Cardiac muscle cell (in vitro differentiated cells and primary cell): ENCODE measurements at places on chromosomes 16 and 17. TPM values are rescaled to one million over a fixed set of nuclear protein-coding genes. Genes with fewer than 3 reads are reported as not detected.

GRCh38 chr17:49748791-49749190 lies 15.1 kb downstream of the FAM117A start:
- DNase-seq: no peak

- peak; percentile 68 for DNase-seq
Measured at GRCh38 chr17:29588562-29589411, 661 bp downstream of the GIT1 start.

GRCh38 chr17:12744786-12745185 lies 44.5 kb upstream of the ARHGAP44 start:
- no peak for DNase-seq

GRCh38 chr17:70661342-70662222 lies 492.2 kb downstream of the KCNJ2 start:
- DNase-seq: peak; percentile 3

GRCh38 chr17:43995150-43995471 lies 9.3 kb upstream of the NAGS start:
- DNase-seq: no peak

GRCh38 chr17:77370586-77370985 lies 229.8 kb downstream of the SEC14L1 start:
- no peak for DNase-seq

- DNase-seq: peak; percentile 89
Measured at GRCh38 chr16:19926449-19927390, 42.1 kb upstream of the GPRC5B start.

DNA sequence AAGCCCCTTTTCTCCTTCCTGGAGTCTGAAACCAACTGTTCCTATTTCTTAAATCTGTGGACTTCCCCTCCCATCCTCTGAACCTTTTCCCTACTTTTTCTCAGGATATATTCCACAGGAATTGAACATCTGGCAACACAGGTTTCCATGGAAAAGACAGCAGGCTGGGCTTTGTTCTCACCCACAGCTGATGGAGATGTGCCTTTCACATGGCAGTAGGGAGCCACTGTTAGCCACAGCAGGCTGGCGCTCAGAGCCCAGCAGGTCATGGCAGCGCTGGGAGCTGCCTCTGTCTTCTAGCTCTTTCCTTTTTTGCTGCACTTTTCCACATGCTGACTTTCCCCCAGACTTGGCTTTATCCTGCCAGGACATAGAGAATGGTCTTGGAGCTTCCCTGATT lies 116.4 kb upstream of the NLRP1 start:
- DNase-seq: no peak

DNA sequence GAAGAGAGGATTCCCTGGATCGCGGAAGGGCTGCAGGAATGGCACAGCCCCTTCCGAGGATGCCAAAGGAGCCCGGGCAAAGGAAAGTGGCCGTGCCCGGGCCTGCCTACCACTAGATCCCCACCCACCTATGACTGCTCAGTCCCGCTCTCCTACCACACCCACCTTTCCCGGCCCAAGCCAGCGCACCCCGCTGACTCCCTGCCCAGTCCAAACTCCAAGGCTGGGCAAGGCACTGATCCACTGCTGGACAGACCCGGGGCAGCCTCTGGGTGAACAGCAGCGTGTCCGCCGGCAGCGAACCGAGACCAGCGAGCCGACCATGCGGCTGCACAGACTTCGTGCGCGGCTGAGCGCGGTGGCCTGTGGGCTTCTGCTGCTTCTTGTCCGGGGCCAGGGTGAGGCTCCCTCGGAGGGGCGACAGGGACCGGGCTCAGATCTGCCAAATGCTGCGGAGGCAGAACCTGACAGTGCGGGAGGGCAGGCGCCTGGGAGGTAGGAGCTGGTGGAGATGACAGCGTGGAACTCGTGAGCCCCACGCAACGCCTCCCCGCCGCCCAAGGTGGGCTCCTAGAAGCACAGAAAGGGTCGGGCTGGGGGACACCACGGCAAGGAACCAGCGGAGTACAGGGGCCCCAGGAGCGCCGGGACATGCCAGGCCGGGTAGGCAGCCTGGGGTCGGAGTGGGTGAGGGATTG lies at the start of gene CES2:
Gene CES2 (plus strand): TSS at position 203 of the 698 bp plus-strand sequence. CDS start 120 bp downstream, at position 323.
- no peak for DNase-seq

DNA sequence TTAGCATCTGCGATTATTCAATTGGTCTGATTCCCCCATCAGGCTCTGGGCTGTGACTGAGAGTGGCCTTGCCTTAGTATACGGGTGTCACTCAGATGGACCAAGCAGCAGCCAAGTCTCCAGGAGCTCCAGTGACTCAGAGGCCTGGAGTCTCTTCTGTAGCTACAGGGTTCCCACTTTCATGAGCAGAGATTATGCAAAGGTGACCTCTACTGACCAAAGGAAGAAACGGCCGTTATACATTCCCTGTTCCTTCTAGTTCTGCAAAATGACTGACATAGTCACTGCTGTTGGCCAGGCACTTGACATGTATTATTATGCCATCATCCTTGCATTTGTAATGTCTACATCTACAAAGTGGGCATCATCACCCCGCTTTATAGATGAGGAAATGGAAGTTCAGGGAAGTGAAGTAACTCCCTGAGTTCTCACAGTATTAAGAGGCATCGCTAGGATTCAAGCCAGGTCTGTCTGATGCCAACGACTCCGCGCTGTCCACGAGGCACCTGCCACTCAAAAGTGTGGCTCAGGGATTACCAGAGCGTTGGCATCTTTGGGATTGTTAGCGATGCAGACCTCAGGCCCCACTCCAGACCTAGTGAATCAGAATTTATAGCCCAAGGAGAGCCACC lies 23.3 kb downstream of the SLC38A7 start:
- DNase-seq: peak; percentile 76

DNA sequence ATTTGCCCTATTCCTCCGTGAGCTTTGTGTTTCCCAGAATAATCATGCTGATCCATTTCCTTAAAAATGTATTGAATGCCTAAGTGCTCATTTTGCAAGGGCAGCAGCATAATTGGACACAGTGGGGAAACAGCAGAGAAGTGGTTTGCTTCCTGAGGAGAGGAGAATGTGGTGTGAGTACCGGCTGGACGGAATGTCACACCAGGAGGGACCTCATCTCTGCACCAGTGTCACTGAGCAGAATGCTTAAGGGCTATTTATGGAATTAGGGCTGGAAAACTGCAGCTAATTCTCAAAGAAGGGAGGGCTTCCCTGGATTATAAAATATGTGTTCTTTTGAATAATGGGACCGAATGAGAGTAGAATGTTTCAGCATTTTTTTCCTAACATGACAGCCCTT lies 1100.6 kb upstream of the RBFOX1 start:
- DNase-seq: no peak

DNA sequence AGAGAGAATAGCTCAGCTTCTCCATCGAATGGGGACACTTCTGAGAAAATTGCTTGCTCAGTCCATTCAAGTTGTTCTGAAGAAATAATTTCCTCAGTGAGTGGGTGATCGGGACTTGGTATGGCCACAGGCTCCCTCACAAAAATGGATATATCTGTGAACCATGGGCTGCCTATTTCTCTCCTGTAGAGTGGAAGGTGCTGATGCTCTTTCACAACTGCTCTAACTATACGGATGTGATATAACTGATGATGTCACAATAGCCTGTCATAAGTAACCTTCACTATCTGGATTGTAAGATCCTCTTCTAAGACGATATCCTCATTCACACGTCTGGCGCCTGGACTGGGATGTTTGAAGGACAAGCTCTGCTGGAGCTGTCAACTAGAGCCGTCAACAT lies 4.7 kb upstream of the CCL18 start:
- DNase-seq: no peak

- DNase-seq: peak; percentile 63
Measured at GRCh38 chr16:78444-79150, 572 bp downstream of the MPG start.

- no peak for DNase-seq
Measured at GRCh38 chr17:79255456-79255855, 180.8 kb downstream of the ENGASE start.

- no peak for DNase-seq
Measured at GRCh38 chr17:214881-215331, 33.5 kb upstream of the DOC2B start.

DNA sequence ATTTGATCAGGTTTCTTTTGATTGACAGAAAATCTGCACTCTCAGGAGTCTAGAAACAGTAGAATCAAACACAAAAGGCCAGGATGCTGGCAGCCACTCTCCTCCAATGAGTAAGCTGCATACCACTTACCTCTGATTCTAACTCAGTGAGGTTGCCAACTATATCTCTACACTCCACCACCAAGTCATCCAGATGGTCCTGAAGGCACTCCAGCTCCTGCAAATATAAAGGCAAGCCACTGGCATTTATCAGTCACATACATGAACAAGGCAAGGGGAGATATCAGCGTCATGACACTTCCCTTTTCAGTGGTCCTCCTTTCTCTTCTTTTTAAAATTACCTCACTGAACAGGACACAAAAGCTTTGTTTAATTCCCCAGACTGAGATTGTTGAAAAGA lies 53.1 kb upstream of the CLEC18B start:
- no peak for DNase-seq

DNA sequence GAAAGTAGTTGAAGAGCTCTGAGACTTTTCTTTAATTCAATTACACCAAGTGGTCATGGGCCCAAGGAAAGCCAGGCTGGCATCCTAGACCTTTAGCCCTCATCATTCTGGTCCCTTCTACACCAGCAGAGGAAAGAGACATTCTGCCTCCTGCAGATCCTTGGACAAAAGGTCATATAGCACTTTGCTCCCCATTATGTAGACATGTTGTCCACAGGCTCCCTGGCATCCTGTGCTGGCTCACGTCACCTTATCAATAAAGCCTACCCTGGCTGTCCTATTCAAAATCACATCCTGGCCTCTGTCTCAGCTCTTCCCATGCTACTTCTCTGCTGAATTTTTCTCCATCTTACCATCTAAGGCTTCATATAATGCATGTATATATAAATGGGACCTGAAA lies 61.6 kb upstream of the MAF start:
- DNase-seq: no peak

GRCh38 chr17:63946440-63947363 lies 14.6 kb upstream of the CD79B start:
- peak; percentile 36 for DNase-seq

DNA sequence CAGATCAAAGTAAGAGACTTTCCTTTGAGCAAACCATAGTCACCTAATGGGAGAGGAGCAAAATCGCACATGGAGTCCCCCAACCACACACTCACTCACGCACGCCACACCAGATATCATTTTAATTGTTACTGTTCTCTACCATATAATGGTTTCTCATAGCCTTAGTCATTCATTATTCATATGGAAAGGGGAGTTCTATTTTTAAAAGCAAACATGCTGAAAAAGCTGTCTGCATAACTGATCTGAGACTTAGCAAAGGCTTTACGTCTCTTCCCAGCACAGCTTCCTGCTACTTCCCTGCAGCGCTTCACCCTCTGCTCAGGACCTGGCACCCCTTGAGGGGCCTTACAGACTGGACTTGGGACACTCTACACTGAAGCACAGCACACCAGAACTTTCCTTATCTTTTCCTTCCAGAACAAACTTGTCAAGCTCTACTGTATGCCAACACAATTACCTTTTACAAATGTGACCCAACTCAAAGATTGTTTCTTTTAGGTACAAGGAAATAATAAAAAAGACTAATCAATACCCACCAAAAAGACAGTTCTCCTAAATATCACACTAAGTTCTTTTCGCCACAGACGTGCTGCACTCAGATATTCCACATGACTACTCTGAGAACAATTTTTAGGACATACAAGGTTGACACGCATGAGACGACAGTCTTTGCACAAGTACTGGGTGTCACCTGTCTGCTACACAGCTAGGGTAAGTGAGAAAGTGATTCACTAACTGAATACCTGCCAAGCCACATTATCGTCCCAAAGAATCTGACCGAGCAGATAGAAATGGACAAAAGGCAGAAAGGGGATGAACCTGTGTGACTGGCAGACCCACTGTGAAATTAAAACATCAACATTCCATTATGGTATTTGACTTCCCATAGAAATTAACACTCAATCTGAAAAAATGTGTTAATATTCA lies 21.5 kb downstream of the SRP68 start:
- DNase-seq: no peak

- no peak for DNase-seq
Measured at GRCh38 chr16:64900019-64900418, 221.8 kb downstream of the CDH11 start.

- DNase-seq: no peak
Measured at GRCh38 chr17:38970128-38970527, 2.9 kb upstream of the FBXO47 start.

DNA sequence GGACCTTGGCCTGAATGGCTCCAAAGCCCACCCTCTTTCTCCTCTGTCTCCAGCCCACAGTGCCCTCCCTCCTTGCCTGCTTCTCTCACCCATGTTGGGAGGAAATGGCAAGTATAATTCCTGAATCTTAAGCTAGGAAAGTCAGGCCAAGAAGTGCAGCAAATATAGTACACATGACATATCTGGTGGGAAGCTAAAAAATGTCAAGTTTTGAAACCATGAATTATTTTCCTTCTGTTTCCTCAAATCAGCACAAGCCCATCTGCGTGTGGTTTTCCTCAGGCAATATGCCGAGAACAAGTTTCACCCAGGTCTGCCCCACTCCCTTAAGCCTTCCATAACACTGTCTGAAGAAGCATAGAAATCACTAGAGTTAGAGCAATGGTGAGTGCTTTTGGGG lies 502.8 kb upstream of the CDH11 start:
- DNase-seq: peak; percentile 76

DNA sequence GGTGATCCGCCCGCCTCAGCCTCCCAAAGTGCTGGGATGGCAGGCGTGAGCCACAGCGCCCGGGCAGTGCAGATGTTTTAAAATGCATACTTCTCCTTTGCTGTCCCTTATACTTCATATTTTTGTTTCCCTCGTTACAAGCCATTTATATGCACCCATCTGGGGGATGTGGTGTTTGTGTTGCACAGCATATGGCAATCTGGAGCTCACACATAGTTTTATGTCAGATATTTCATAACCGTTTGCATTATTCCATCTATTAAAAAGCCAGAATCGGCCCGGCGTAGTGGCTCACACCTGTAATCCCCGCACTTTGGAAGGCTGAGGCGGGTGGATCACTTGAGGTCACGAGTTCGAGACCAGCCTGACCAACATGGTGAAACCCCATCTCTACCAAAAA lies 11.8 kb downstream of the FLYWCH1 start:
- DNase-seq: no peak

MAPT gene
- 1.5 and 1.9 TPM in 2 replicates for polyA plus RNA-seq

KRTAP2-3 gene
- not detected in 2 replicates for polyA plus RNA-seq

ITGAX gene
- not detected in 2 replicates for polyA plus RNA-seq

IRX5 gene
- 22.0 and 24.7 TPM in 2 replicates for polyA plus RNA-seq

RGS11 gene
- 12.0 and 17.0 TPM in 2 replicates for polyA plus RNA-seq
